ENCODE measurements at places on chromosomes 11 and 22.

- DNase-seq = no peak
Measured at GRCh38 chr22:46129390-46130041, 20.8 kb upstream of the PPARA start.

- DNase-seq = peak; percentile 70
Measured at GRCh38 chr11:78564490-78565467, 9.9 kb downstream of the NARS2 start.

- DNase-seq = no peak
Measured at GRCh38 chr11:5818245-5818886, 9.6 kb downstream of the OR52N2 start.

GRCh38 chr11:16184588-16184987, 171.8 kb downstream of the SOX6 start:
- DNase-seq = peak; percentile 6

DNA sequence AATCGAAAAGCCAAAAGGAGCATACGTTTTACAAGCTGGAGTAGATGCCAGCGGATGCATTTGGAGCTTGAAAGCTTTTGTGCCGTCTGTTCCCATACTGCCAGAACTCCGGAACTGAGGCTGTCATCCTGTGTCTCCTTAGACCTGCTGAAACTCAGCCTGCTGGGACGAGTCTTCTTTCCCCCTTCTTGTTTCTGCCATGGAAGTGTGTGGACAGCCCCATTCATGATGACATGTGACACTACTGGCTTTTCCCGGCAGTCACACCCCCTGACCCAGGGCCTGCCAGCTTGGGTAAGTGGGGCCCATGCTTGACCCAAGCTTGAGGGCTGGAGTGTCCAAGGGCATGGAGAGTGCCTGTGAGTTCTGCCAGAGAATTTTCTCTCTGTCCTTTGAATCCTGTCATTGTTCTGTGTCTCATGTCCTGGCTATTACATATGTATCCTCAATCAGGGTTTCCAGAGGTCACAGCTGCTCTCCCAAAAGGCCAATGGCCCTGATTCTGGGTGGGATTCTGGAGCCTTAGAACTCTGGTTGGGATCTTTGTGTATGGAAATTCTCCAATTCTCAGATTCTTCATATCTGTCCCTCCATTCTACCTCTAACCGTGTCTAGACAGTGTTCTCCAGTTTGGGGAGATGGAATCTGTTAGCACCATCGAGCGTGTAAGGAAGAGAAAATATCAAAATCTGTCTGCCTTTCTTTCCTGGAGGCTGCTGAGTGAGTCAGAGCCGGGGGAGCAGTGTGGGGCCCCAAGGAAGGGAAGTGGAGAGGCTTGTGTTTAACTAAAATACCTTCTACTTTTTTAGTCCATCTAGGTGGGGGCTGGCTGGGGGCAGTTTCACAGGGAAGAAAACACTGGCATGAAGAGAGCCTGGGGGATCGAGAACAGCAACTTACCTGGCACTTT, 73.2 kb downstream of the KIAA1671 start:
- no peak for DNase-seq

DNA sequence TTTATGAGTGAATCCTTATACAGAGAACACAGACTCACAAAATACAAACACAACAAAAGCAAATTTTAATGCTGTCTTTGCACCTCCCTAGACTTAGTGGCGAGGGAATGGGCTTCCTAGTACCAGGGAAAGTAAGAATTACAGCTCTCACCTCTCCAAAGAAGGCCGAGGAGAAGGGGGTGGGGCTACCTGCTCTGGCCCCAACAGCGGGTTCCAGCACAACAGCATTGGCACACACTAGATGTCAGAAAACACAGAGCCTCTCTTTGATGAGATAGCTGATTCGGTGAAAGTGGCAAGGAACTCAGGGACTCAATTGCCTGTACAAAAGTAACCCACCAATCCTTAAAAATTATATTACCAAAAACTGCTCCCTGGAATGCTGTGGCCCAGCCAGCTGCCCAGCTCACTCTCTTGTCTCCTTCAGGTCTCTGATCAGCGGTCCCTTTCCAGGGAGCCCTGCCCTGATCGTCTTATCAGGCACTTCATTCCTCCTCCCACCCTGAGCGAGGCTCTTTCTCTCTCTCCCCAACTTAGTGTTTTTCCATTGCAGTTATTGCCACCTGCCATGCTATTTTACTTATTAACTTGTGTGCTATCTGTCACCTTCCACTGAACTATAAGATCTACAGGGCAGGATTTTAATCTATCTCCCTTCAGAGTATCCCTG, 30.7 kb downstream of the SPON1 start:
- DNase-seq = no peak

GRCh38 chr11:64372802-64373597, 14.0 kb downstream of the RPS6KA4 start:
- peak; percentile 96 for DNase-seq

DNA sequence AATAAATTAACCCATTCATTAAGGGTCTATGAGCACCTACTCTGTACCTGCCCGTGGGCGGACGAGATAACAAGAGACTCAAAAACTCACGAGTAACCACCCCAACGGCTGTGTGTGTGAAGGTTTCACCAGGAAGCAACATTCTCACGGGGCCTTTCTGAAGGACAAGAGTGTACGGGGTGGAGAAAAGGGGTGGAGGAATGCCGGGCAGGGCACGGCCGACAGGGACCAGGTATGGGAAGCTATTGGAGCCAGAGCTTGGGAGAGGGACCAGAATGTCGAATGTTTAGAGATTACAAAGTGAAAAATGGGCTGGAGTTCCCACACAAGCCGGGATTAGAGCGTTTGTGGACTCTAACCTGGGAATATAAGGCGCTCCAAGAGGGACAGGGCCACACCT, 1.6 kb downstream of the KMT5B start:
- DNase-seq = no peak

GRCh38 chr22:17418890-17419324, 49.6 kb downstream of the CECR2 start:
- no peak for DNase-seq

Measured in NCI-H2081 (cell line).